NCI-H510A treated with DMSO at 0.1 percent for 48 hours (cell line): ENCODE measurements at places on chromosomes 11 and 22.
A peak's percentile ranks its signal among the peaks of the same experiment; 100 is the strongest.

- no peak for DNase-seq
Observed at GRCh38 chr22:37334859-37335805, 52.8 kb downstream of the CYTH4 start.

DNA sequence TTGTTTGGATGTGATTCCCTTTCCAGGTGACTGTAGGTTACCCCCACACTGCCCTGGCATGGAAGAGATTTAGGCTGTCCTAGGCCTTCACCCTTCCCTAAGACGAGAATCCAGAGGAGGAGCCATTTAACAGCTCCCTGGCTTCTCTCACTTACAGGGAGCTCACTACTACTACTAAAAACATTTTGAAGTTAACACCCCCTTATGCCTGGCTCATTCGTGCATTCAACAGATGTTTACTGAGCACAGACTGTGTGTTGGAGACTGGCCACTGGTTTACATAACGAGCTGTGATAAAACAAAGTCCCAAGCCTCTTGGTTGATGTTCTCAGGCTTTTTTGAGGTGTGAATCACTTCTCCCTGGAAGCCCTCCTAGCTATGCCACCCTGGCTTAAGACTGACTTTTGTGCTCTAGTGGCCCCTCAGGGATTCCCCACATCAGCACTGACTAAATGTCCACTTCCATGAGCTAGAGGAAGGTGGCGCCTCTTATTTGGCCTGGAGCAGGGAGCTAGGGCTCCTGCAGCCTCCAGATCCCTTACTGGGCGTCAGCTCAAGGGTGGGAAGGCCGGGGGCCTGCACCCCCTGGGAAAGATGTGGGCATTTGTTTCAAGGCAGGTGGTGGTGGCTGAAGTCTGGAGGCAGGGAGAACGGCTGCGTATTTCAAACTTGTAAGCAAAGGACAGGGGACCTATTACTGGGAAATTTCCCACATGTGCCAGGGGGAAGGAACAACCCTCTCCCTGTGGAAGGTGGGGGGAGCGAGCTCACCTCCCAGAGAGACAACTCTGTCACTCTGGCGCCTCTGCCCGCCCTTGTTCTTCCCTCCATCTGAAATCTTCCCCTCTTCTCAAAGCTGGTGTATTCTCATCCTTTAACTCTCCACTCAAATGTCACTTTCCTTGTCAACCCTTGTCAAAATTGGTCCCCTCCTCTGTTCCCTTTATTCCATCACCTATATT lies 19.4 kb upstream of the MALAT1 start:
- peak; percentile 57 for DNase-seq

- no peak for DNase-seq
Observed at GRCh38 chr11:27679136-27680015, 20.9 kb downstream of the BDNF start.

DNA sequence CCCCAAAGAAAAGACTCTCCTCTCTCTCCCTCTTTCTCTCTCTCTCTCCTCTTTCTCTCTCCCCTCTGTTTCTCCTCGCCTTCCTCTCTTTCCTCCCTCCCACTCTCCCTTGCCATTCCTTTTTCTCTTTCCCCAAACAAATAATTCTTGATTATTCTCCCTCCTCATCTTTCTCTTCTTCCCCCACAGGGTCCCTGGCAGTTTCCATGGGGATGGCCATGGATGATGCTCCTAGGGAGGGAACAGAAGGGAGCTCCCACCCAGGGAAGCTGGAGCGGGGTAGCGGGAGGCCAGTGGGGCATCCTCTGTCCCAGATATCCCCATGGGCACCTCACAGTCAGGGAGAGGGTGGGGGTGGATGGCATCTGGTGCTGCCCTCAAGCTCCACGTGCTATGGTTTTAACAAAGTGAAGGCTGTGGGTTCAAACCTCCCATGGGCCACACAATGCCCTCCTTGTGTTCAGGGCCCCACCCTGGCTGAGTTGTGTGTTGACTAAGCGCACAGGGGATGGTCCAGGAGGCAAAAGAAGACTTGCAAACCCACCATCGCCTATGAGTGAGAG lies 266.4 kb downstream of the BUD13 start:
- DNase-seq = no peak

DNA sequence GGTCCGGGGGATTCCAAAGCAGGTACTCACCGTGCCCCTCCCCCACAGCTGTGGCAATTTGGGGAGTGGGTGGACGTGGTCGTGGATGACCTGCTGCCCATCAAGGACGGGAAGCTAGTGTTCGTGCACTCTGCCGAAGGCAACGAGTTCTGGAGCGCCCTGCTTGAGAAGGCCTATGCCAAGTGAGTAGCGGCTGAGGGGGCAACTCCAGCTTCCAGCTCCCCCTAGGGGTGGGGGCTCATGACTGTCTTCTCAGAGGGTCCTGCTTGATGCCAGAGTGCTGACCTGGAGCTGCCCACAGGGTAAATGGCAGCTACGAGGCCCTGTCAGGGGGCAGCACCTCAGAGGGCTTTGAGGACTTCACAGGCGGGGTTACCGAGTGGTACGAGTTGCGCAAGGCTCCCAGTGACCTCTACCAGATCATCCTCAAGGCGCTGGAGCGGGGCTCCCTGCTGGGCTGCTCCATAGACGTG lies 4.2 kb downstream of the CAPN1 start:
- DNase-seq = no peak

GRCh38 chr11:69447786-69448185 lies 33.7 kb upstream of the LINC01488 start:
- no peak for DNase-seq

DNA sequence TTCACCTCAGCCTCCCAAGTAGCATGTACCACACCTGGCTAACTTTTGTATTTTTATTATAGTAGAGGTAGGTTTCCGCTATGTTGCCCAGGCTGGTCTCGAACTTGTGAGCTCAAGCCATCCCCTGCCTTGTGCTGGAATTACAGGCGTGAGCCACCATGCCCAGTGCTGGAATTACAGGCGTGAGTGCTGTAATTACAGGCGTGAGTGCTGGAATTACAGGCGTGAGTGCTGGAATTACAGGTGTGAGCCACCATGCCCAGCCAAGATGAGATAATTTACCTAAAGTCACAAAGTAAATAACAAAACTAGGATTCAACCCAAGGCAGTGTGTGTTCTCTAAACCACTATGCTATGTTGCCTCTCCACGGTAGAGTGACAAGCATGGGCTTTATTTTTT lies 3.6 kb upstream of the UBXN1 start:
- DNase-seq = no peak

DNA sequence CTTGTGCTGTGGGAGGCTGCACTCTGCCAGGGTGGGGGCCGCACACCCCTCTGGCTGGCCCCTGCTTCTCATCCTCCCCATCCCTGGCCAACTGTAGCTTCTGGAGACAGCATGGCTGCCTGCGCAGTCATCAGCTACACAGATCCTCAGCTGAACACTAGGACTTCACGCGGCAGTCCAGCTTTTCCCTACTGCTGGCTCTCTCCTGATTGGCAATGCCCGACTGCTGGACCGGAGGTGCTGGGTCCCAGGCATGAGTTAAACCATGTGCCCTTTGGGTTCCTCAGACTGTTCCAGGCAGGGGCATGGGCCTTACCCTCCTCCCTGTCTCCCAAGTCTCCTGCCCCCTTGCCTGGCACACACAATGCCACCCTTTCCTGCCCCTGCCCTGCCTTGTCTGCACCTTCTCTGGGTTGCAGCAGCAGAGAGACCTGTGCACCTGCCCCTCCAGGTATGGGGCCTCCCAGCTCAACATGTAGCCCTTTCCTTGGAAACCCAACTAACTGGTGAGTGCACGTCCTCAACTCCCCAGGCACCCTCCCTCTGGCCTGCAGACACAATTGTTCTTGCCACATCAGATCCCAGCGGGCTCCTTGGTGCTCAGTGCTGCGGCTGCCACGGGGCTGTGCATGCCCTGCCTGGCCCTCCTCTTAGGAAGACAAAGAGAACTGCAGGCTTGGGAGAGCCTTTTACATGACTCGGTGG lies 1039.2 kb downstream of the TBC1D22A start:
- no peak for DNase-seq

DNA sequence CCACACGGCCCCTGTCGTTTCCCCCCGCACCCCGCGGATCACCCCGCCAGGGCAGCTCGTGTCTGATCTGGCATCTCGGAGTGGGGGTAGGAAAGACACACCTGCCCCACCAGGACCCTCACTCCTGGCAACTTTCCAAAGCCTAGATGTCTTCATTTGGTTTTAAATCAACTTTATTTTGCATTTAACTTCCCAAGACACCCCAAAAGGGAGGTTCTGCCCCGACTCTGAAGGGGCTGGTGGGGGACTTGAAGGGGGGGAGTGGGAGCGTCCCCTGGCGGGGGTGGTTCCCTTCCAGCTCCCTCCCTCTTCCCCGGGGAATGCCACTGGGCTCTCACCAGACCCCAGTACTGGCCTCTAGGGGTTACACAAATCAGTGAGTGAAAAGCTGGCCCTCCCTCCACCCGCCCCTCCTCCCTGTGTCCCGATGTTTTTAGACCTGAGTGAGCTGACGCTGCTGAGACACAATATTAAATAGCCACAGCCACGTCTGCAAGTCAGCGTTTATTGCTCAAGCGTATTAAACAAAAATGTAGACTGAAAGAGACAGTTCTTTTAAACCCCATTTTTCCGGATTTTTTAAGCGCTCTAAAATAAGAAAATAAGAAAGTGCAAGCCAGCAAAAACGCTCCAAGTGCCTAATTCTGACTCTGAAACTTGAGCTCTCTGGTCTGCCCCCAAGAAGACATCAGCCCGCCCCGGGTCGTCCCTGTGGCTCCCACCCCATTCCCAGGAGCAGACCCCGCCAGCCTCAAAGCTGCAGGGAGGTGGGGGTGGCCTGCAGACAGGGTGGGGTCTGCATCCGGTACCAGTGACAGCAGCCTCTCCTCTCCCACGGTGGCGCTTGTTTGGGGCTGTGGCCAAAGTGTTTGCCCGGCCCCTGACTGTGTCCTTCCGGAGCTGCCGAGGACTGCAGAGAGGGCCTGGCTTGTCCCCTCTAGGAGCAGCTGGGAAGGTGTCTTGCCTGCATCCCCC lies 1.1 kb upstream of the TTLL8 start:
- no peak for DNase-seq

- DNase-seq = no peak
Observed at GRCh38 chr11:105399511-105399910, 210.4 kb upstream of the GRIA4 start.

GRCh38 chr22:46575911-46576555 lies 38.6 kb upstream of the CELSR1 start:
- no peak for DNase-seq

DNA sequence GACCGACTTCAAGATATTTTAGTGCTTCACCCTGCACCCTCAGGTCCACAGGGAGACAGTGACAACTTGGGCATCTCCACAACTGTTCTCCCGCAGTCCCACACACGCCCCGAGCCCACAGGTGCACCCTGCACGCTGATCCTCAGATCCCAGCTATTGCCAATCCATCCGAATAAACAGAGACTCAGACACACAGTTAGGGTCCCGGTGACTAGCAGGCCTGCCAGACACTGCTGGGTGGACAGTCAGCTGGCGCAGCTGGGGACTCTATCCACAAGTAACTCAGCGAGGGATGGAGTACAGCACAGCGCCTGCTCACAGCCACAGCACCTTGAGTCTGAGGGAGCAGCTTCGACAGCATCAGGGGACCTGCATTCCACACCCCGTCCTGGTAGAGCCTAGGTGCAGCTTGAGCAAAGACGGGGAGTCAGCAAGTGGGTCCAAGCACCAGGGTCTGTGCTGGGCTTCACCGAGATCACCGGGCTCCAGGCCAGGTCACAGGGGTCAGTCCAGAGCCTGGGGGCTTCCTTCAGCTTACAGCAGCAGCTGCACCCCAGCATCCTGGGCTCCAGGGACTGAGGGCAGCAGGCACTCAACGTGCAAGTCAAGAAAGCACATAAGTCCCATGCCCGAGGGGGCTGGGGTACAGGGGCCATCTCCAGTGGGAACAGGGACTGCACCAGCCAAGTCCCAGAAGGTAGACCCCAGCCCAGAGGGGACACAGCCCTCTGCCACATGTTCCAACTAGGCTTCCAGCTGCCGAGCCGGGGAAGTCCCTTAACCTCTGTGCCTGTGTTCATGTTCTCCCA lies 7.6 kb downstream of the RPL3 start:
- DNase-seq = no peak

GRCh38 chr22:27801202-27801615 lies 347 bp downstream of the MN1 start:
- no peak for DNase-seq

DNA sequence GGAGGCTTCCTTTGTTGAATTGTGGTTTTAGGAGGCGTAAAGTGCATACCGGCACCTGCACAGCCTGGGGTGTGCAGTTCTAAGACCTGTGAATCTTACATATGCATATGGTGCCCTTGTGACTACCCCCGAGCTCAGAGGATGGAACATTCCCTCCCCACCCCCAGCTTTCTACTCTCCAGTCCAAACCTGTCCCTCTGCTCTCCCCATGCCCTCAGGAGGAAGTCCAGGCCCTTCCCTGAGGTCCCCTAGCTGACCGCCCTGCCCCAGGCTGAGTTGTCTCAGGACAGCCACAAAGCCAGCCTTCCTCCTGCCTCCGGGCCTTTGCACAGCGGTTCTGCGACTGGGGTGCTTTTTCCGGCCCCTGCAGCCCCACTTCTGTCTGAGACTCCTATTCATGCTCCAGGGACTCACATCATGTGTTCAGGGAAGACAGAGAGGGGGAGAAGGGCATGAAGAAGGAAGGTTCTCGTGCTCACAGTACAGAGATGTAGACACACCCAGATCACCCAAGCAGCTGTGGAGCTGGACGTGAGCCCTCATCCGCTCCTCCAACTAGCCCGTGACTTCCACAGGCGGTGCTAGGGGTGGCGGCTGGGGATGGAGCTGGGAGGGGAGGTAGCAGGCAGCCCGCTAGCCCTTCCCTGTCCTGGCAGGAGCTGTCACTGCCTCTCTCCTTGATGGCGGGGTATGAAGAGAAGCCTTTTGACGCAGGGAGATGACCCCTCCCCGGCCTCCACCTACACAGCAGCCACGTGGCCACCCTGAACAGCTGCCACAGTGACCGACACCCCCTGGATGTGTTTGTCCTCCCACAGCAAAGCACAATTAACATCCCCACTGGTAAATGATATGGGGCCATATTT lies 50.8 kb downstream of the FLRT1 start:
- no peak for DNase-seq

- DNase-seq = peak; percentile 30
Observed at GRCh38 chr22:44622147-44622427, 79.9 kb upstream of the PRR5 start.

- peak; percentile 76 for DNase-seq
Observed at GRCh38 chr11:68841718-68842426, at the start of gene CPT1A. CPT1A (minus strand) TSS chr11:68841916; CDS start chr11:68815474, 26,442 bp downstream.

GRCh38 chr11:29227811-29228210 lies 789.0 kb downstream of the KCNA4 start:
- DNase-seq = no peak

- no peak for DNase-seq
Observed at GRCh38 chr11:130813638-130814037, 102.6 kb downstream of the SNX19 start.

GRCh38 chr11:80967649-80968048 lies 1526.8 kb upstream of the TENM4 start:
- no peak for DNase-seq
